ENCODE measurements at places on chromosomes 1 and 21.

GRCh38 chr21:29195981-29196669 lies 65.7 kb downstream of the MAP3K7CL start:
- DNase-seq, result peak; percentile 99

- no peak for DNase-seq
Measured at GRCh38 chr1:214538496-214538895, 12.9 kb downstream of the PTPN14 start.

DNA sequence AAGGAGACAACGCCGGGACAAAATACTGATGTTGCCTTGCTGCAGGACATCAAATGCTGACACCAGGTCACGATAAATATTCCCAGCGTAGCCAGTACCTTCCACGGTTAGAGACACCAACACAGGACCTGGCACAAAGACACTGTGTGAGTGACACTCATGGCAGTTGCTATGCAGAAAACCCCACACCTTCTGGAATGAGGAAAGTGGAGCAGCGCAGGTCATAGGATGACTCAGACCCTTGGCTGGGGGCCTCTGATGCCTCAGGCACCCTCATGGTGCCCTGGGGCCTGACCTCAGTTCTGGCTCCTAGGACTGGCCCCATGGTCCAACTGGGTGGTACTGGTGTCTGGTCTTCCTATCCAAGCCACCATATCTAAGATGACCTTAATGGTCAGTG lies 7.0 kb downstream of the DCST2 start:
- no peak for DNase-seq

DNA sequence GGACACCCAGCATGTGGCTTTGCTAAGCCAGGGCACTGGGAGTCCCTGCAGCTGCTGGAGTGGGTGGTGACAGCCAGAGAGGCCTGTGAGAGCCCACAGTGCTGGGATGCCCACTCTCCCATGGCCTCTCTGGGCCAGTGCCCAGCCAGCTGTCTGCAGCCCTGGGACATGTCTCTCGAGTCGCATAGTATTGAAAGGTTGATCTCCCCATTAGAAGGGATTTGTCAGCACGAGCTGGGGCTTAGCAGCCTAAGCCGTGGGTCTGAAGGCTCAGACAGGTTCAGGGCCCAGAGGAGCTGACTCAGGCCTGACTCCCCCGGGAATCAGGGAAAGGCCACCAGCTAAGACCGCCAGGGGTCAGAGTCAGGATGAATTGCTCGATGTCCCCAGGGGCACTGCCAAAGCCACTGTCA lies 53.5 kb downstream of the FOXD2 start:
- DNase-seq, result no peak

DNA sequence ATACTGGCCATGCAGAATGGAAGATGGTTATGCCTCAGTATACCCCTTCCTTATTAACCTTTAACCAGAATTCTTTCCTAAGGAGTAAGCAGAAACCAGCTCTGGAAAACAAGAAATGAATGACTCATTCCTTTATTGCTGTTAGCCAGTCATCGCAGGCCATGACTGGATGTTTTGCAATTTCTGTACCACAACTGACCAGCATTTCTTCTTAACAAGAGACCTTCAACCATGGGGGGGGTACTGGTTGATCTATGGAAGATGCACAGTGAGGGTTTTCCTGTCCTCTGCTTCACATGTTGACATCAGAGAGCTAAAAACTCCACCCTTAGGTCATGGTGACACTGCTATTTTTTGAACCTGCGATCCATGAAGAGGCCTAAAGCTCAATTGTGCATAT lies 28.0 kb upstream of the RNF2 start:
- DNase-seq, result peak; percentile 80

- peak; percentile 43 for DNase-seq
Measured at GRCh38 chr1:183139281-183139942, 46.7 kb upstream of the LAMC2 start.

GRCh38 chr1:53869454-53870117 lies 20.0 kb downstream of the YIPF1 start:
- no peak for DNase-seq

DNA sequence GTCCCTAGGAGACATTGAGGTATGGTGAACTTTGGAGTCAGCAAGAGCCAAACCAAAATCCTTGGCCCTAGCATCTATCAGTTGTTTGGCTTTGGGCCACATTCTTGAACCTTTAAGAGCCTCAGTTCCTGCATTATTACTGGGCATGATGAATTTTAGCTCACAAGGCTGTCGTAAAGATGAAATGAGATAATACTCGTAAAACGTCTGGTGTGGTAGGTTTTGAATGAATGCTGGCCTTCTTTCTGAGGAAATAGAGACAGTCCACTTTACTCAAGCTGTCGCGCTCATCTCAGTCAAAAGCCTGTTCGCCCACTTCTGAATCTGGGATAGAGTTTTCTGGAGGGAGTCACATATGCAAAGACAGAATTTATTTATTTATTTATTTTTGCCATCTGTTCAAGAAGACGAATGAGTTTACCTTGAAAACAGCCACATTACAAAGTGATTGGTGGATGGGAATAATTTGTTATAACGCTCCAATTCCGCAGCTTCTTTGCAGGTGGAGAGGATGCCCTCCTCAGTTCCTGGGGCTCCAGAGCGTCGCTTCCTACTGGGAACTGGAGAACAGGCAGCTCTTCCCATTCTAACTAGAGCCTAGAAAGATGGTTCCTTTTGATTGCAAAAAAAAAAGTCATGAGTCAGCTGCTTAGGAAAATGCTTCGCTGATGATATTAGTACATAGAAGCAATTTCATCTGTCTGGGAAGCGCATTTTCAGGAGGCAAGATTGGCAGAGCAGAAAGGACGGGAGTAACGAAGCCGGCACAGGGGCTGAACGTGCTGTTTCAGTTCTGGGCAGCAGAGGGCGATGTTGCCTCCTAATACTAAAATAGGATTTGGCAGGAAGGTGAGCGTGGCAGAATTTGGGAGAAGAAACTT lies 49.9 kb upstream of the CYP2J2 start:
- peak; percentile 13 for DNase-seq

DNA sequence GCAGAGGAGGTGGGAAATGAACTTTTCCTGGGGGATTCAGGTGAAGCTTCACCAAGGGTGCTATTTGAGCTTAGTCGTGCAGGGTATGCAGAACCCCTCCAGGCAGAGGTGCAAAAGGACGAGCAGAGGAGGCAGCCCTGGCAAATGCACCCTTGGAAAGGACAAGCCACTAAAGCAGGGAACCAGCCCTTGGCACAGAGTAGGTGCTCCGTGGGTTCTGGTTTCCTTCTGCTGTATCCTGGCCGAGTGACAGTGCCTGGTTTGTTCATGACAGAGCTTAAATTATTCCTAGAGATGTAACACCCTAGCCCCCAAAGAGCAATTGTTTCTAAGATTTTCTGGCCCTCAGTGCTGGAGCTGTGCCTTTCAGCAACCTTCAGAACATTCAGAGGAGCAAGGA lies 73.4 kb upstream of the SYT6 start:
- DNase-seq, result no peak

DNA sequence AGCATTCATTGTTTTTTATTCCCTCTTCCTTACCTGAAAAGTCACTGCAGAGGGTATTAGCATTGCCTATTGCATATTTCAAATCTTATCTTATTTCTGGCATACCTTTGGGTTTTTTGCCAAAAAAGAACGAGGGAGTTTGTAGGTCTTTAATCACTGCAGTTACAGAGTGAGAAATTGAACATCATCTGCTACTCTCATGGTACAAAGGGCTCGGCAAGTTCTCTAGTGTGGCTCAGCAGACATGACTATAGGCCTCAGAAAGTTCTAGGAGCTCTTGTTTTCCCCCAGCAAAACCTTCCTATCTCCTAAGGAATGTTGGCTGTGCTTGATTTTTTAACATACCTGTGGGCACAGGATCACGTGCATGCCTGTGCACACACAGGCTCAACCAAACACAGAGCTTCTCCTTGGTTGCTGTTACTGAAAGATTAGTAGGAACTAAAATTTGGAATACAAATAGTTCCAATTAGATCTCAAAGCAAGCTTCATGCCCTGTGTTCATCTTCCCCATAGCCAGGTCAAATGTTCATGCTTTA lies 69.7 kb downstream of the CCDC185 start:
- DNase-seq, result no peak

GRCh38 chr1:22332795-22333499 lies 118.7 kb upstream of the ZBTB40 start:
- DNase-seq, result no peak

GRCh38 chr1:204260601-204261197 lies 46.9 kb upstream of the GOLT1A start:
- no peak for DNase-seq

DNA sequence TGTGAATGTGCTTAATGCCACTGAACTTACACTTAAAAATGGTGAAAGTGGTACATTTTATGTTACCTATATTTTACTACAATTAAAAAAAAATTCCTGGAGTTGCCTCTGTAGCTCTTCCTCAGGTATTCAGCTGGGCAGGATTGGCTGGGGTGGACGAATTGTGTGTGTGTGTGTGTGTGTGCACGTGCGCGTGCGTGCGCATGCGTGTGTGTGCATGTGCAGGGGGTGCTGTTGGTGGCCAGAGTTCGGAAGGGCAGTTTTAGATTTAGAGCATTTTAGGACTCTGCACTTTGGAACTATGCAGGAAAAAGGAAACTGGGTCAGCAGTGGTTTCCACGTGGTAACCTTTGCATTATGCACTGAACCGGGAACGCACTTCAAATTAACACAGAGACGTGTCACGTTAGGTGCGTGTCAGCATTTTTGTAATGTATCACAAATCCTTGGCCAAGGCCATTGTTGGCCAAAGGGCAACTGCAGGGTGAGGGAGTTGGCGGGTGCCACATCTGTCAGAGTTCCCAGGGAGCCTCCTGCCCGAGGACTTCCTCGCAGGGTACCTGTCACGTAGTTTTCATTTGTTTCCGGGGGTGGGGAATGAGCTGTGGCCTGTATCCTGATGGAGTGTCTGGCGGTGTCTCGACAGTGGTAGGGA lies 312.8 kb downstream of the CAMTA1 start:
- no peak for DNase-seq

GRCh38 chr1:147620543-147620942 lies 49.8 kb downstream of the ACP6 start:
- DNase-seq, result no peak

- no peak for DNase-seq
Measured at GRCh38 chr1:192527111-192527795, 48.3 kb upstream of the RGS1 start.

GRCh38 chr1:2289607-2290006 lies 61.5 kb downstream of the SKI start:
- DNase-seq, result no peak

DNA sequence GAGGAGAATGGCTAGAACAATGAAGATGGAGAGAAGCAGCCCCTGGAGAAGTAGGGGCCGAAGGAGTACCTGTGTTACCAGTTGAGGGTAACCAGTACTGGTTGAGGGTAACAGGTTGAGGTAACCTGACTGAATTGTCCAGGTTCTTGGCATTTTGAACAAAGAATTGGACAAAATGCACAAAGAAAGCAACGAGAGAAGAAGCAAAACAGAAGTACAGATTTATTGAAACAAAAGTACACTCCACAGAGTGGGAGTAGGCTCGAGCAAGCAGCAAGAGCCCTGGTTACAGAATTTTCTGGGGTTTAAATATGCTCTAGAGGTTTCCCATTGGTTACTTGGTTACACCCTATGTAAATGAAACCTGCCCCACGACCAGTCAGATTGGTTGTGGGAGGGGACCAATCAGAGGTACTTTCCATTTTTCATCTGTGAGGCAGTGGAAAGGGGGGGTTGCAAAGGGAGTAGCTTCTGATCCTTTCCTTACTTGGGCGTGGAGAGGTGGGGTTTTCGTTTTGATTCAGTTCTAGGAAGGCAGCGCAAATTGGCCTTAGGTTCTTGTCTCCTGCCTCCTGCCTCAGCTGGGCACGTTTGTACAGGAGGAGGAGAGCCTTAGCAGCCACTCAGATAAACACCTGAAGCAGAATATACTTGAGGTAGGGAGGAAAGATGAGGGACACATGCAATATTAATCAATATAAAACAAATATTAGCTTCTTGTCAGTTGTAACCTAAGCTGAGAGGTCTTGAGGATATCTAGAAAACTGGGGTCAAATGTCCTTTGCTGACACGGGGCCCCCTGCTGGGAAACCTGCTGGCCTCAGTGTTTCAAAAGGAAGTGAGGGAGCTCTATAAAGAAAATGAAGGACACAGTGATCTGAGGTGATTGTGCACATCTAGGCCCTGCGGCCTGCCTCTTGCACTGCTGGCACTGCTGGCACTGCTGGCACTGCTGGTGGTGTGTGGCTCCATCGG lies 14.3 kb upstream of the LSM10 start:
- peak; percentile 82 for DNase-seq

DNA sequence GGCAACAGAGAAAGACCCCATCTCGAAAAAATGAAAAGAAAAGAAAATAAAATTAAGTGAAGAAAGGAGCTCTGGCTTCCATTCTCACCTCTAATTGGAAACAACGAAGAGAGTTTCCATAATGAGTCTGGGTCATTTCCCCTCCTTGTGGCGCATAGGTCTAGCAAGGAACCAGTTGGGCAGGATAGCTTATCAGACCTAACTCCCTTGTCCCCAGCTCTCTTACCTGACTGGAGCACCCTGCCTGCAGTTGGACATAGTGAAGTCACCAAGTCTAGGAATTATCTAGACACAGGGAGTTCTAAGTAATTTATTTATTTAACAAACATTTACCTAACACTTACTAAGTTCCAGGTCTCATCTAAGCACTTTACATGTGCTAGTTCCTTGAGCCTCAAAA lies 63.0 kb upstream of the RAB4A start:
- DNase-seq, result no peak

DNA sequence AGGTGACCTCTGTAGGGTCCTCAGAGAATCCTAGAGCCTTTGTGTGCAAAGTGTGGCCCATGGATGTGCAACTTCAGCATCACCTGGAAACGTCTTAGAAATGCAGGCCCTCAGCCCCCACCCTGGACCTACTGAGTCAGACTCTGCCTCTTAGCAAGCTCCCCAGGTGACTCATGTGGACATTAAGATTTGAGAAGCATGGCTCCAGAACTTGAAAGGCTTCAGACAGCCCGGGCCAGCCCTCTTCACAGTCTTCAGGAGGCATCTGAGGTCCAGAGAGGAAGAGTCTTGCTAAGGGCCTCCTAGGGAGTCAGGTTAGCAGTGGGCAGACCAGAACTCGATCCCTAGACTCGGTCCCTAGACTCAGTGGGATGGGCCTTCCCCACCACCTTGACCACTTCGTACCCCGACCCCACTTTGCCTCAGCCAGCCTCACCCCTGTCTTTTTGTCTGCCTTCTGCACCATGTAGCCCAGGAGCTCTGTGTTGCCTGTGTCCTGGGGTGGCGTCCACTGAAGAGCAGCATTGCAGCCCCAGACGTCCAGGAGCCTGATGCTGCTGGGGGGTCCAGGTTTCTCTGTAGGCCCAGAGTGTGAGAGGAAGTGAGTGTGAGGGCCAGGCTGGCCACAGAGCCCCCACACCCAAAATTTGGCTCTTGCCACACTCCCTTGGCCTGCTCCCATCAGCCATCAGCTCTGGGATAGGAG lies 4.8 kb downstream of the MYBPH start:
- DNase-seq, result no peak

GRCh38 chr1:212012034-212012740 lies 23.2 kb downstream of the INTS7 start:
- DNase-seq, result peak; percentile 85

- no peak for DNase-seq
Measured at GRCh38 chr1:43049481-43049880, 90.8 kb upstream of the SLC2A1 start.

- no peak for DNase-seq
Measured at GRCh38 chr1:198417039-198417438, 123.4 kb downstream of the ATP6V1G3 start.

GRCh38 chr1:35345439-35345981 lies 77.0 kb downstream of the ZMYM4 start:
- DNase-seq, result peak; percentile 73

Measured in inflammatory macrophage treated with lipopolysaccharide for 1 hour (primary cell).